Dermis microvascular lymphatic vessel endothelial cell (primary cell): ENCODE measurements at places on chromosomes 7 and 10. TPM values are rescaled to one million over a fixed set of nuclear protein-coding genes. Genes with fewer than 3 reads are reported as not detected.

DNA sequence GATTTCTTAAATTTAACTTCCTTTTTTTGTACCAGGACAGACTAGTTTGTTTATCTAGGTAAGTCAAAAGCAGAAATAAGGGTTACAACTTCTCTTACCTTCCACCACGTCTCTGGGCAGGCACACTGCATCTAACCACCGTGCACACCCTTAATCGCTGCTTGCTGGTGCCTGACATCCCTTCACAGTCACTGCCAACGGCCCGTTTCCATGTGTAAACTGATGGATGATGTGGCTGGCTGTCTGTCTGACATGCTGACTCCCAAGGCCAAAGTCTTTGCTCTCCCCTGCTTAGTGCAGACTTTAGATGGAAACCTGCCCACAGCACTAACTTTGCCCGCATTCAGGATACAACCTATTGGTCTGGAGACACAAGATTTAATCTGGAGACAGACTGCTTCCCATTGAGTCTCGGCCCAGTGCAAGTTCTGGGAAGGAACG lies 1.1 kb downstream of the TMEM273 start:
- no peak for DNase-seq

- no peak for DNase-seq
Measured at GRCh38 chr10:123787566-123787965, 104.0 kb downstream of the CPXM2 start.

DNA sequence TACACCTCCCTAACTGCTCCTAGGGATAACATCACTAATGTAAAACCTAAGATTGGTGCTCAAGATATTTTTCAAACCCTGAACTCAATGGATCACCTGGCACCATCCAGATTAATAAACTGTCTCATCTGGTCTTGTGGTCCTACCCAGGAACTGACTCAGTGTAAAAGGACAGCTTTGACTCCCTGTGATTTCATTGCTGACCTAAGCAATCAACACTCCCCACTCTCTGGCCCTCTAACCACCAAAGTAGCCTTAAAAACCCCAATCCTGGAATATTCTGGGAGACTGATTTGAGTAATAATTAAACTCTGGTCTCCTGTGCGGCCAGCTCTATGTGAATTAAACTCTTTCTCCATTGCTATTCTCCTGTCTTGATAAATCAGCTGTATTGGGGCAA lies 6.2 kb upstream of the USP54 start:
- no peak for DNase-seq

GRCh38 chr10:128069351-128070051 lies 56.7 kb downstream of the MKI67 start:
- peak; percentile 70 for DNase-seq

GRCh38 chr10:78614267-78614666 lies 454.5 kb upstream of the ZMIZ1 start:
- DNase-seq, result no peak

DNA sequence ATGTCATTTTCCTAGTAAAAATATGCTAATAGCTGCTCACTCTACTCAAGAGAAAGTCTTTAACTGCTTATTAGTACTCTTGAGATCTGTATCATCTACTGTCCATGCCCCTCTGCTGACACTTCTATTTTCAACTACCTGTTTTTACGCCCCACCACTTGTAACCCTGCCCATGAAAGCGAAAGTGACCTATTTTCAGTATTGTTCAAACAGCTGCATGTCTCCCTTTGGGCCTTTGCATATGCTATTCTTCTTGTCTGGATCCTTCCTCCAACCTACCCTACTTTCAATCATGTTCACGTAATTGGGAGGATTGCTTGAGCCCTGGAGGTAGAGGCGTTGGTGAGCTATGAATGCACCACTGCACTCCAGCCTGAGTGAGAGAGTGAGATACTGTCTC lies 1481.3 kb downstream of the GATA3 start:
- DNase-seq, result no peak

DNA sequence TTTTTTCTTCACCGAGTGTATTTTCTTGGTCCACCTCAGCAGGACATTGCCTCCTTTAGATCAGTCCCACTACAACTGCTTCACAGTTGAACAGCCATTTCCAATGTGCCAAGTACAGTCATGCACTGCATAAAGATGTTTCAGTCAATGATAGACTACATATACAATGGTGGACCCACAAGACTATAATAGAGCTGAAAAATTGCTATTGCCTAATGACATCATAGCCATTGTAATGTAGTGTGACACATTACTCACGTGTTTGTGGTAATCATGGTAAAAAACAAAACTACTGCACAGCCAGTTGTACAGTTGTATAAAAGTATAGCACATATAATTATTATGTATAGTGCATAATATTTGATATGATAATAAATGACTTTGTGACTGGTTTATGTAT lies 113.8 kb upstream of the HPS1 start:
- no peak for DNase-seq

DNA sequence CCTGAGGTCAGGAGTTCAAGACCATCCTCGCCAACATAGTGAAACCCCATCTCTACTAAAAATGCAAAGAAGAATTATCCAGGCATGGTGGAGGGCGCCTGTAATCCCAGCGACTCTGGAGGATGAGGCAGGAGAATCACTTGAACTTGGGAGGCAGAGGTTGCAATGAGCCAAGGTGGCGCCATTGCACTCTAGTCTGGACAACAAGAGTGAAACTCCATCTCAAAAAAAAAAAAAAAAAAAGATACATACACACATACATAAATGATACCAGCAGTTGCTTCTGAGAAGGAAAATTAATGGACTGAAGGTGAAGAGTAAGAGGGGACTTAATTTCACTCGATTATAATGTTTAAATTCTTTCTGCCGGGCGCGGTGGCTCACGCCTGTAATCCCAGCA lies 40.2 kb upstream of the PAX2 start:
- DNase-seq, result no peak

- no peak for DNase-seq
Measured at GRCh38 chr7:32506266-32507054, 11.2 kb downstream of the AVL9 start.

- no peak for DNase-seq
Measured at GRCh38 chr7:16204953-16205352, 216.4 kb downstream of the CRPPA start.

GRCh38 chr10:26269754-26270153 lies 53.2 kb downstream of the GAD2 start:
- no peak for DNase-seq

DNA sequence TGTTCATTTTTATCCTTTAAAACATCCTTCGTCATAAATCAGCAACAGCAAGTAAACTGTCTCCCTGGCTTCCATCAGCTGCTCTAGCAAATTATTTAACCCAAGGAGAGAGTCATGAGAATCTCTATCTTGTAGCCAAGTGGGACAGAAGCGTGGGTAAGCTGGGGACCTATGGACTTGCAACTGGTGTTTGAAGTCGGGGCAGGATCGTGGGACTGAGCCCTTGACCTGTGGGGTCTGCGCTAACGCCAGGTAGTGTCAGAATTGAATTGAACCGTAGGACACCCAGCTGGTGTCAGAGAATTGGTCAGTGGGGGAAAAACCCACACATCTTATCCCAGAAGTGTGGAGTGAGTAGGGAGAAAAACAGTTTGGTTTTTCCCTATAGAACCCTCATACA lies 13.4 kb downstream of the AIFM2 start:
- DNase-seq, result no peak

DNA sequence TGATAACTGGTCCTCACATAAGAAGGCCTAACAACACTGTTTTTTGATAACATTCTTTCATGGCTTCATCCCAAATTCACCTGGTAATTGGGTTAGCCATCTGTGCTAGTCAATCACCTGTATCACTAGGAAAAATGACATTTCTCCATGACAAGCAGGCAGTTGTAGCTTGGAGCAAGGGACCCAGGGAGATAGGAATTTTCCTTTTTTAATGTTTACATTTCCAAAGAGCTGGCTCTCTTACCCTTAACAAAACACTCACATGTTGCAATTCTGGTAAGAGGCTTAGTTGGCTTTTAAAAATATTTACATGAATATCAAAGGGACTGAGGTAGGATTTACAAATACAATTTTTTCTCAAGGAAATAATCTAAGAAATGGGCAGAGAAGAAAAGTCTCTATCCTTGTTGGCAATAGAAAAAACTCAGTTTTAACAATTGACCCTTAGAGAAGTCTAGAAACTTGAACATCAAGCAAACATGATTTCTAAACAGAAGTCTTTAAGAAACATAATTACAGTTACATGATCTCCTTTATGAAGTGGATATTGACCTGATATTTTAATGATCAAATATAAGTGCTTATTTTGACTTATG lies 16.1 kb upstream of the AKR1C1 start:
- peak; percentile 42 for DNase-seq

GRCh38 chr10:115022733-115023132 lies 70.4 kb upstream of the ATRNL1 start:
- DNase-seq, result no peak

GRCh38 chr7:117716707-117717299 lies 156.4 kb downstream of the CTTNBP2 start:
- no peak for DNase-seq

DNA sequence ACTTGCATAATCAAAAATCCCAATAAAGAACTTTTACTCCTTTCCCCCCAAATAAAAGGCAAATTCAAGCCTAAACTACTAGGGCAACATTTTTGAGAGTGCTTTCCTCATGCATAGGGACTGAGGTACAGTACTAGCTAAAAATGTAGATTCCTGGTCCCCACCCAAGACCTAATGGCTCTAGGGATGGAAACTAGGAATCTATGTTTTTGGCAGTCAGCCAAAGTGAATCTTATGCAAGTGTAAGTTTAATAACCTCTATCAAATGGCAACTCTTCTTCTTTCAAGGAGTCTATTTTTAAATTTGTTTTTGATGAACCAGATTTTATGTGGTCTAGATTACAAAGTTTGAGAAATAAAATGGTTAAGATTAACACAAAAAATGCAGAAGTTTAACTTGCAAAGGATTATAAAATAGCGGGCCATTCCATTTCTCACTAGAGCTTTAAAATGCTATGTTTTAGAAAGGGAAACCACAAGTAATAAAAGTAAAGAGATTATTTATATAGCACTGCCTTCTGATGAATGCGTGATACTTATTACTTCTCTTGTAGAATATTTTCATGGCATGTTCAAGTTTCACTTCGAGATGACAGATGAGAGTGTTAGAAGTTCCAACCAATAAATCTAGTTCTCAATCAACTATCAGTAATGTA lies 70.4 kb upstream of the MDFIC start:
- DNase-seq, result no peak

DNA sequence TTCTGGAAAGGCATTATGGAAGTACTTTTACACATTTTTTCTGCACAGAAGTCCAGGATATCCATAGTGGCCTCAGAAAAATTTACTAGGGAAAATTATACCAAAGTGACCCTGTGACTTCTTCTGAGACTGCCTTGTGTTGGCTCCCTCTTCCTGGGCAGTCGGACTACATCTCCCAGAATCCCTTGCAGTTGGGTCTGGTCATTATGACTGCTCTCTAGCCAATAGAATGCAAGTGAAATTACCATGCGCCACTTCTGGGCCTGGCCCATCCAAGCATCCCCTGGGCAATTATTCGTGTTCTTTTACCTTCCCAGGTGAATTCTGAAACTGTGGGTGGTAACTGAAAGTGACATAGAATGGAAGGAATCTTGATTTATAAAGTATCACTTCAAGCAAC lies 430.9 kb downstream of the ACTR3B start:
- DNase-seq, result no peak

GRCh38 chr7:99137411-99138180 lies 6.3 kb downstream of the SMURF1 start:
- DNase-seq, result no peak

GRCh38 chr10:97274828-97275227 lies 17.6 kb downstream of the ARHGAP19 start:
- DNase-seq, result no peak

DNA sequence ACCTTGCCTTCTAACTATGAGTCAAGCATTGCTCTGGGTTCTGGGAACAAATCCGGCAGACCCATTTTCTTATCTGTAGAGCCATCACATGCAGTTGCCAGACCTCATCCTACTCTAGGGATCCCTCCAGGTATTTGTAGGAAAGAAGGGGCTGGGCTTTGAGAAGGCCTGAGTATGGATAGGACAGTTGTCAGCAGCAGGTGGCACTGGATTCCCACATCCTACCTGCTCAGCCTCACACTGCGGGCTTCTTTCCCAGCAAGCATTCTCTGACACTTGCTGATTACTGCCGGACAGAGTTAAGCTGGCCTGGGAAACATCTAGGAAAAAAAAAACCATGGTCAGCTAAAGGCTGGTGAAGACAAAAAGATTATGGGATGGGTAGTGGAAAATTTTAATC lies 224.1 kb downstream of the CCSER2 start:
- no peak for DNase-seq

DNA sequence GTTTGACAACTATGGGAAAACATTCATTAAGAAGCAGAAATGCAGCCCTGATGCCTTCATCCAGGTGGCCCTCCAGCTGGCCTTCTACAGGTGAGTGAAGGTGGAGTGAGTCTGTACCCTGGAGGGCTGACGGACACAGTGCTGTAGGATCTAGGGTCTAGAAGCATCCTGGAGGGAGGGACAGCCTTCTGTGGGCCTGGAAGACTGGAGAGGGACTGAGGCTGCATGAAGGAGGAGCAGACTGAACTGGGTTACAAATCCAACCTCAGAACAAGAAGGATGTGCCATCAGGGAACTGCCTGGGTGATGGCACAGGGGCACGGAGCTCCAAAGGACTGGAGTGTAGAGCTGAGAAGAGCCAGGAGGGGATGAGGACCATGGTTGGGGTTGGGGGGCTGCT lies 27.5 kb upstream of the C10orf53 start:
- DNase-seq, result no peak

RBP3 gene
- not detected in 2 replicates for total RNA-seq

ELN gene
- 6.2 and 31.0 TPM in 2 replicates for total RNA-seq

SLC13A1 gene
- not detected in 2 replicates for total RNA-seq

TLX1 gene
- not detected in 2 replicates for total RNA-seq

SYNPO2L gene
- total RNA-seq, result not detected in 2 replicates

COL26A1 gene
- not detected in 2 replicates for total RNA-seq

FOXI2 gene
- total RNA-seq, result not detected in 2 replicates

RASA4B gene
- 2.6 and 2.8 TPM in 2 replicates for total RNA-seq

PTPRE gene
- total RNA-seq, result 117 and 240 TPM in 2 replicates

ZNF22 gene
- total RNA-seq, result 32.1 and 33.0 TPM in 2 replicates

BAMBI gene
- total RNA-seq, result 1.8 and 2.4 TPM in 2 replicates

MKI67 gene
- 9.0 and 15.4 TPM in 2 replicates for total RNA-seq

SMO gene
- total RNA-seq, result 2.3 and 8.3 TPM in 2 replicates

CEP41 gene
- 3.3 TPM in 2 replicates for total RNA-seq

TRA2A gene
- total RNA-seq, result 24.9 and 29.3 TPM in 2 replicates
